ENCODE measurements at places on chromosomes 16 and 17. TPM values are rescaled to one million over a fixed set of nuclear protein-coding genes. Genes with fewer than 3 reads are reported as not detected.

SPNS3 gene
- total RNA-seq, result not detected

LDAF1 gene
- 27.9 TPM for total RNA-seq

BAIAP3 gene
- total RNA-seq, result 2.6 TPM

SOCS1 gene
- 11.8 TPM for total RNA-seq

CCL16 gene
- not detected for total RNA-seq

SLC52A1 gene
- 0.58 TPM for total RNA-seq

SOCS3 gene
- total RNA-seq, result 110 TPM

SLC13A2 gene
- not detected for total RNA-seq

ABCC11 gene
- not detected for total RNA-seq

G6PC1 gene
- not detected for total RNA-seq

CDC6 gene
- 12.8 TPM for total RNA-seq

SEPTIN1 gene
- total RNA-seq, result 6.3 TPM

SPATA33 gene
- 9.9 TPM for total RNA-seq

ATP1B2 gene
- total RNA-seq, result 0.68 TPM

PRAC1 gene
- not detected for total RNA-seq

MT4 gene
- not detected for total RNA-seq

RAC3 gene
- total RNA-seq, result 4.2 TPM

THRA gene
- total RNA-seq, result 45.2 TPM

SLFN11 gene
- 92.7 TPM for total RNA-seq
